ENCODE measurements at places on chromosomes 2 and 18. TPM values are rescaled to one million over a fixed set of nuclear protein-coding genes. Genes with fewer than 3 reads are reported as not detected.

DNA sequence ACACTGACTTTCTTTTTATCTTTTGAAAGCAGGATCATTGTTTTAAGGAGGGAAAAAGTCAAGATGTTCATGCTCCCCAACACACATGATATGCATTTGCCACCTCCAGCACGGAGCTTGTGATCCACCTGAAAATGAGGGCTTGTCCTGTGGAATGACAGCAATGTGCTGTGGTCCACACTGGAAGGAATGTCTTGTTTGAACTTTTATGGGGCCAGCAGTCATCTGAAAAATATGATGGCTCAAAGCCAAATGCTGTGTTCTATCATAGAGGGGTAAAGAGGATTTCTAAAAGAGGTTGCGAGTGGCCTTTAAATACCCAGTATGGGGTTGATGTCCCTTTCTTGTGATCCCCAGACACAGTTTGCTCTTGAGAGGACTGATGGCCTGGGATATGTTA is 226.5 kb upstream of the SPRED2 start:
- DNase-seq = no peak

DNA sequence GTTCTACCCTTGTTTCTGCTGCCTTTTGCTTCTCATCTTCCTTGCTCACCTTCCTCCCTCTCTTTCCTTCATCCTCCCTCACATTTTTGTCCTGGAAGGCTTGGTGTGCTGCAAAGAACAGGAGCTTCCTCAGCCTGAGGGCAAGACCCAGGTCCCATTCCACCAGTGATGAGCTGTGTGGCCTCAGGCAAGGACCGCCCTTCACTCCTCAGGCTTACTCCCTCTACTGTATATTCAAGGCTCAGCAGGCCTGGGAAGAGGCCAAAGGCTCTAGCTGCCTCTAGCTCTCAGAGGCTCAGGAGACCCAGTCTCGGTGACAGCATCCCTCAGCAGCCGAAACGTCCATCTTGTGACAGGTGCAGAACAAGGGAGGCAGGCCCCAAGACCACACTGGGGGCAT is 97.5 kb downstream of the MRO start:
- DNase-seq = no peak

GRCh38 chr2:228180181-228181097 is 1.0 kb downstream of the SPHKAP start:
- no peak for DNase-seq

Gene LHCGR
- total RNA-seq = not detected

Gene CEBPZ
- 27.0 TPM for total RNA-seq

GRCh38 chr2:85590950-85591349 is 4.6 kb upstream of the RNF181 start:
- DNase-seq = no peak

Gene CHST9
- total RNA-seq = 0.74 TPM

DNA sequence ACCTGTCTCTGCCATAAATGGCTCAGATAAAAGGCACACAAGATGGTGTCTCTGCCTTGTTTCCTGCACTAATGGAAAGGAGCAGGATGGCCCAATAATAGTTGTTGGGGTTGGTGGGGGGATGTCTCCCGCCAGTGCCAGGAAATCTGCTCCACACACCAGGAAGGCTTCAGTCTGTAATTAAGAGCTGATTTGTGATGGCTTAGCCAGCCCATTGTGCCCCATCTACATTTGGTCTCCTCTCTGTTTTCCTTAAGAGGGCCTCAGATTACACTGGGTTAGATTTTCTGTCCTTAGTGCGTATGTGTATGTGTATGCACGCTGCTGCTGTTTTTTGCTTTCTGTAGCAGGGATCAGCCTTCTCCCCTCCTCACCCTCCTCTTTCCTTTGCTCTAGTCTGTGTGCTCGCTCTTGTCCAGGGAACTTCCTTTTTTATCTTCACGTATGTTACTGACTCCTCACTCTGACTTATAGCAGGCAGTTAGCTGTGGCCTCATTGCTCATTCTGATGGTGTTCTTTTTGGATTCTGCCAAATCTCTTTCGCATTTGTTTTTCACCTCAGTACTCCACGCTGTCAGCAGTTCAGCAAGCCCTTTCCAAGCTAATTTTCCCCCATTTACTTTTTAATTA is 33.4 kb upstream of the MGAT5 start:
- DNase-seq = no peak

GRCh38 chr2:75327334-75327733 is 128.0 kb upstream of the TACR1 start:
- no peak for DNase-seq

Gene SKOR2
- total RNA-seq = not detected

Gene ABHD1
- total RNA-seq = not detected

- DNase-seq = no peak
Observed at GRCh38 chr2:38671946-38672345, 6.0 kb downstream of the GALM start.

Gene POU3F3
- not detected for total RNA-seq

DNA sequence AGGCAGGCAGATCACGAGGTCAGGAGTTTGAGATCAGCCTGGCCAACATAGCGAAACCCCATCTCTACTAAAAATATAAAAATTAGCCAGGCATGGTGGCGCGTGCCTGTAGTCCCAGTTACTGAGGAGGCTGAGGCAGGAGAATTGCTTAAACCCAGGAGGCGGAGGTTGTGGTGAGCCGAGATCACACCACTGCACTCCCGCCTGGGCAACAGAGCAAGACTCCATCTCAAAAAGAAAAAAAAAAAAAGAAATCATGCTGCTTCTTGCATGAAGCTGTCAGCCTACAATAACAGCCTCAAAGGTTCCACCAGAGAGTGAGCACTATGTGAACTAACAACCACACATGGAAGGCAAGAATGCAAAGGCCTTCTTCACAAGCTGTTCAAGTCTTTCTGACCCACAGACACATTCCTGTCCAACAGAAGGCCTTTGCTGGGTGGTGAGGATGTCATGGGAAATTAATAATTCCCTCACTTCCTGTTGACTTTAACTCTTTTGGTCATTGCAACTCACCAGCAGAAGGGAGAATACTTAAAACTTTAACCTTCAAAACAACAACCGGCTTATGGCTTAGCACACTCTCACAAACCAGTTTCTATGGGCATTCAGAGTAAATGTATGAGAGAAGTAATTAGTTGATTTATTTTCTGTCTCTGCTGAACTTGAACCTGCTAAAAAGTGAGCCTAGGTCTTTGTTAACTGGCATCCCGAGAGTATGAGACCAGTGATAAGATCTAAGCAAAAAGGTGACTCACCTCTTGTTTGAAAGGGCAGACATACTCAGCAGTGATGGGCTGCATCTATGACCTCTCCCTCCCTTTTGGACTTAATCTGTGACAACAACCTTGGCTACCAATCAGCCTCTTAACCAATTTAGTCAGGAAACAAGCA is 11.8 kb downstream of the PLEKHM3 start:
- DNase-seq = no peak

GRCh38 chr2:23522726-23523372 is 137.9 kb downstream of the KLHL29 start:
- DNase-seq = no peak

Gene HS1BP3
- total RNA-seq = 23.1 TPM

DNA sequence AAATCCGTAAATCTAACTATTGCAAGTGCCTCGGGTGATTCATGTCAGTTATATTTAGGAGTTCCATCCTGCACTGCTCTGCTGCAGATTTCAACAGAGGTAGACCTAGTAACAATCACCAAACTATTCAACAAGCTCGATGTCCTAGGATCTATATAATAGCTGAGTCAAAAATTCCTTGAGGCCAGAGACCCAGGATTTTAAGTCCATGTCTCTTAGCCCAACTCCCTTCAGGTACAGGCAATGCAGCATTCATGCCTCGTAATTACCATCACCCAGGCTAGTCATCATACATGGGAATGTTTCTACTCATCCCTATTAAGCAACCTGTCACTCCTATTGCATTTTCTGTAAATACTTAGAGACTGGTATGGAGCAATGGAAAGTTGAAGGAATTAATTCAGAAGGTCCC is 729 bp downstream of the TM4SF20 start:
- DNase-seq = no peak

Gene NOSTRIN
- 30.0 TPM for total RNA-seq

GRCh38 chr2:63408530-63408929 is 179.7 kb downstream of the WDPCP start:
- DNase-seq = no peak

DNA sequence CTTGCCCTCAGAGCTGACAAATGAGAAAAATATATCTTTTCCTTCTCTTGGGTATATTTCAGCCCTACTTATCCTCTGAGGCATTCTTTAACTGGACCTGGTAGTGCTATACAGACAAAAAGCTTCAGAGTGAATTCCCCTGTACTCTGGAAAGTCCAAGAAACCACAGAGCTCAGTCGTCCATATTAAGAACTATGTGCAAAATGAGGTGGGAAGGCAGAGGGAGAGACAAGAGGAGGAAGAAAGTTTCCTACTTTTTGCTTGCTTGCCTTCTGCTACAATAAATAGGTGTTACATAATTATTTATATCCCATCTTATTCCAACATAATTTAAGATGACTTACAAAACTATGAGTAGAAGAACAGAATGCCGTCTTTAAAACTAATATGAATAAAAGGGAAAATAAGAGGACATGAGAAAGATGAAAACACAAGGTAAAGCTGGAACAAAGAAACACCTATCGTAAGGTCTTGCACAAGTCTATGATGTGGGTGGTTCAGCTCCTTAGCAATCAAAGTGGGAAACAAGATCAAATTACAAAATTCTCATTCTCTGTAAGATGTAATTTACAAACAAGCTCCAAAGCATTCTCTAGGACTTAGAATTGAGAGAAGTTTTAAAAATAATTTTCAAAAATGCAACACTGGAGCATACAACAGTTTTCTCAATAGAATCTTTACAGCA is 97.9 kb downstream of the BAZ2B start:
- DNase-seq = no peak

Gene FOXD4L1
- total RNA-seq = not detected

DNA sequence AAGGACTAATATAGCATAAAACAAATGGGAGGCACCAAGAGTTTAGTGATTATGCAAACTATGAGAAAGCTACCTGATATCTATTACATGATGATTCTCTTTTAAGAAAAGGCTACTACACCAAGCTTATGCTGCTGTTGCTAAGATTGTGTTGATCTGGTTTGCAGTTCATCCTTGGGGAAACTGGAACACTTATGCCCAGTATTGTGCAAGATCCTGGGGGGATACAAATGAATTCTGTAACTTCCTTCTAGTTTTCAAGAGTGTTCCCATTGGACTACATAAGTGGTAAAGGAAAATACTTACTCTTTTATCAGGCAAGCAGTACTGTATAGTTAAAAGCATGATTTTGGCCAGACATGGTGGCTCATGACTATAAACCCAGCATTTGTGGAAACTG is 3.1 kb upstream of the NMI start:
- no peak for DNase-seq

Gene ST6GAL2
- total RNA-seq = 2.9 TPM

Gene LYPD6B
- 10.1 TPM for total RNA-seq
